ENCODE measurements at places on chromosomes 1 and 21. TPM values are rescaled to one million over a fixed set of nuclear protein-coding genes. Genes with fewer than 3 reads are reported as not detected.

DNA sequence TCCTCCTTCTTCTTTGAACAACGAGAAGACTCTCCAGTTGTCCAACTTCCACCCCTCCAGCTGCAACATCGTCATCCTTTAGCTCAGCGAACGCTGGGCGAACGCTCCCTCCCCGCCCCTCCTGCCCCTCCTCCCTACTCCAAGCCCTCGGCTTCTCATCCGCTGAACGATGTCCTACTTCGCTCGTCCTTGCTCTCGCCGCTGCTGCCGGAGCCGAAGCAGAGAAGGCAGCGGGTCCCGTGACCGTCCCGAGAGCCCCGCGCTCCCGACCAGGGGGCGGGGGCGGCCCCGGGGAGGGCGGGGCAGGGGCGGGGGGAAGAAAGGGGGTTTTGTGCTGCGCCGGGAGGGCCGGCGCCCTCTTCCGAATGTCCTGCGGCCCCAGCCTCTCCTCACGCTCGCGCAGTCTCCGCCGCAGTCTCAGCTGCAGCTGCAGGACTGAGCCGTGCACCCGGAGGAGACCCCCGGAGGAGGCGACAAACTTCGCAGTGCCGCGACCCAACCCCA, at the start of gene BCAN:
Gene BCAN (plus strand): TSS at position 357 of the 504 bp plus-strand sequence. CDS start 3,938 bp downstream, outside the sequence.
- peak; percentile 55 for DNase-seq

DNA sequence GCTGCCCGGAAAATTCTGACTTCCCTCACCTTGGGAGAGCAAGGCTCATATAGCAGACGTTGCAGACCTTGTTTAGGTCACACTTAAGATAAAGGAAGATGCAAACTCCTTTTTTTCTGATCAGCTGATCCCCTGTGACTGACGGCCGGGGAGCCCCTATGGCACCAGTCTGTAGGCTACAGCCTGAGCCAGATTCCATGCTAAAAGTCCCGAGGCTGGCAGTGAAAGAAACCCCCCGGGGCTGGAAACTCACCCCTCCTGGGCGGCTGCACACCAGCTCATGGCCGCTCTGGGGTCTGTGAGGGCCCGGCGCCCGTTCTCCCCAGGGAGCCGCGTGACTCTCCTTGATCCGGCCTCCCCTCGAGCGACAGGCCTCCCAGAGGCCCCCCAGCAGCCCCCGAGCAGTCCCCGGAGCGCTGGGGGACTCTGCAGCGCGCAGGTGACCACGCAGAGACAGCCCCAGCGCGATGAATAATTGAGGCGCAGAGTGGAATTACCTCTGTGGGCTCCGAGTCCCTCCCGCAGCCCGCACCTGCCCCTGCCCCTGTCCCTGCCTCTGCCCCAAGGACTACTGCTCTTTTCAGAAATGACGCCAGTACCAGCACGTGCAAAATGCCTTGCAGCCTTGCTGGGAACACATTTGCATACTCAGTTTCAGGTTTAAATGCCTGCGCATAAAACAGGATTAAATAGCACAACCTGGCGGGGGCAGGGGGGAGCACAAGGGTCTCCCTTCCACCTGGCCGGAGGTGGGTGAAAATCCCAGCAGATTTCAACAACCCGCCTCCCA, 62.6 kb upstream of the CLDN14 start:
- DNase-seq: peak; percentile 28

DNA sequence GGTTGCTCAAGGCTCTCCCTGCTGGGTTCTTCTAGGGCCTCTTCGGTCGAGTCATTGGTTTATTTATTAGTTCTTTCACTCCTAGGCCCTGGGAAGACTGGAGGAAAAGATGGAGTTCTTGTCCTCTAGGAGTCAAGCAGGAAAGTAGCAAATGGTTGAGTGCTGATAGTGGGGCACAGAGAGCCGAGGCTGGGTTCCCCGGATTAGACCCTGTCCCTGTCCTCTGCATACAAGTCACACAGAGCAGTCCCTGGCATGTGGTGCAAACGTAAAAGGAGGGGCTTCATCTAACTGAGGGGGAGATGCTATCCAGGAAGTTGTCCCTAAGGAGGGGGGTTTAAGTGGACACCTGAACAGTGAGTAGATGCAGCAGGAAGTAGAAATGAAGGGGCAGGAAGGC, 19.2 kb upstream of the KCNE2 start:
- DNase-seq: no peak

The AGO1 gene
- 38.8 TPM for total RNA-seq

DNA sequence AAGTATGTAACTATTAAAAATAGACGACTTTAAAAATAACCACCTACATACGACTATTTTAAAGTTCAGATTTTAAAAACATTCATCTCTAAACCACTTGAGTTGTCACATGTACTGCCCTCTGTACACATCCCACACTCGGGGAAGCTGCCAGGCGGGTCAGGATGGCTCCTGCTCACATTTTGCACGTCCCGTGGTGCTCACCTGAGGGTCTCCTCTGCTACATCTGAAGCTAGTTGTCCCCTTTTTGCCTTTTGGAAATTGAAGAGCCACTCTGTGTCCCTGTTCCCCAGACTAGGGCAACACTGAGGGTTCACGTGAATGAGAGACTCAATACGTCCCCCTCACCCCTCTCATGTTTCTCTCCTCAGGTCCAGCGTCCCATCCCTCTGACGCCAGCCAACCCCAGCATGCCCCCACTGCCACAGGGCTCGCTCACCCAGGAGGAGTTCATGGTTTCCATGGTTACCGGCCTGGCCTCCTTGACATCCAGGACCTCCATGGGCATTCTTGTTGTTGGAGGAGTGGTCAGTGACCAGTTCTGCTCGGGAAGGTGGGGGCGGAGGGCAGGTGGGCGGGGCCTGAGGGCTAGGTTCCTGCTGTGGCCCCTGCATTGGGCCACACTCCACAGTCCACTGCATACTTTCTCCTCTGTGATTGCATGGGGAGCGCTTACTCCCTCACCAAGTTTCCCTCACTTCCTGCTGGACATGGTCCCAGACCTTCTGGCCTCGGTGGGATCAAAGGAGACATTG, 13.0 kb upstream of the MIIP start:
- no peak for DNase-seq

DNA sequence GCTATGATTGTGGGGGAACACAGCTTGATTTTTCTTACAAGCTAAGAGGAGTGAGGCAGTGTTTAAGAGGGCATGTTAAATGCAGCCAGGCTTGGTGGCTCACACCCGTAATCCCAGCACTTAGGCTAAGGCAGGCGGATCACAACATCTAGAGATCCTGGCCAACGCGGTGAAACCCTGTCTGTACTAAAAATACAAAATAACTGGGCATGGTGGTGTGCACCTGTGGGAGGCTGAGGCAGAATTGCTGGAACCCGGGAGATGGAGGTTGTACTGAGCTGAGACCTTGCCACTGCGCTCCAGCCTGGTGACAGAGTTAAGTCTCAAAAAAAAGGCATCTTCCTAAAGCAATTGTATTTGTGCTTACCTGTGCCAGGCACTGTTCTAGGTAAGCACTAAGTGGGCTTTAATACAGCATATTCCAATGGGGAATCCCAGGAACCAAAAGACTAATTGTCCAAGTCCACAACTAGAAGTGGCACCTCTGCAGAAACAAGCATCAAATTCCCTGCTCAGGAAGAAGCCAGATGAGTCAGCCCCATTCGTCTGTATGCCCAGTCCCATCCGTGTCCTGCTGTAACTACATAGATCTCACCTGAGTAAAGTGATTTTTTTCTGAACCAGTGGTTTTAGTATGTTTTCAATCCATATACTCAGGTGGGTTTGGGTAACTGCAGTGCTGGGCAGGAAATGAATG, 4.6 kb downstream of the RCC1 start:
- peak; percentile 31 for DNase-seq

The CA6 gene
- total RNA-seq: not detected

DNA sequence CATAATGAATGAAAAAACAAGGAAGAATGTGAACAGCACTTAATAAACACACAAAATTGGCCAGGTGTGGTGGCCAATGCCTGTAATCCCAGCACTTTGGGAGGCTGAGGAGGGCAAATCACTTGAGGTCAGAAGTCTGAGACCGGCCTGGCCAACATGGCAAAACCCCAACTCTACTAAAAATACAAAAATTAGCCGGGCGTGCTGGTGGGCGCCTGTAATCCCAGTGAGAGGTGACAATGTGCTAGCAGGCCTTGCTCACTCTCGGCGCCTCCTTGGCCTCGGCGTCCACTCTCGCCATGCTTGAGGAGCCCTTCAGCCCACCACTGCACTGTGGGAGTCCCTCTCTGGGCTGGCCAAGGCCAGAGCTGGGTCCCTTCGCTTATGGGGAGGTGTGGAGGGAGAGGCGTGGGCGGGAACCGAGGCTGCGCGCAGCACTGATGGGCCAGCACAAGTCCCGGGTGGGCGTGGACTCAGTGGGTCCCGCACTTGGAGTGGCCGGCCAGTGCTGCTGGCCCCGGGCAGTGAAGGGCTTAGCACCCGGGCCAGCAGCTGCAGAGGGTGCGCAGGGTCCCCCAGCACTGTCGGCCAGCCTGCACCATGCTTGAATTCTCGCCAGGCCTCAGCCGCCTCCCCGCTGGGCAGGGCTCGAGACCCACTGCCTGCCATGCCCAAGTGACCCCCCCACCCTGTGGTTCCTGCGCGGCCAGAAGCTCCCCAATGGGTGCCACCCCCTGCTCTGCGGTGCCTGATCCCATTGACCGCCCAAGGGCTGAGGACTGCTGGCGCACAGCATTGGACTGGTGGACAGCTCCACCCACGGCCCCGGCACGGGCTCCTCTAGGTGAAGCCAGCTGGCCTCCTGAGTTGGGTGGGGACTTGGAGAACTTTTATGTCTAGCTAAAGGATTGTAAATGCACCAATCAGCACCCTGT, 30.6 kb upstream of the ATG4C start:
- DNase-seq: no peak

The LAPTM5 gene
- total RNA-seq: 1,384 TPM

The AIM2 gene
- total RNA-seq: 68.4 TPM

- peak; percentile 44 for DNase-seq
These were observed 10.7 kb downstream of the AMPD2 start for GRCh38 chr1:109630081-109630897.

The SPRR2F gene
- total RNA-seq: not detected

DNA sequence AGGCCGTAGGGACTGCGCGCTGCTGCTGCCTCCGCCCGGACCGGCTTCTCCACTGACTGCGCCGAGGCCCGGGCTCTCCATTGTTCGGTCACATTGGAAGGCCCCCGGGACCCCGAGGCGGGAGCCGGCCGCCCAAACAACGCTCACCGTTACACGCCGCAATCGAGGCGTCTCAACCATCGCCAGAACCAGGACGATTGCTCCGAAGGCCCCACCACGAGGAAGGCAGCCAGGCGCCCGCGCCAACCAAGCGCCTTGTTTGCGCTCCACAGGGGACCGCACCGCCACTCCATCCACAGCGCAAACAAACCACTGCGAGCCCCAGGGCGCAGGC, 595 bp downstream of the GLUL start:
- no peak for DNase-seq

- DNase-seq: no peak
These were observed 1.8 kb downstream of the TNFRSF1B start for GRCh38 chr1:12168451-12169160.

DNA sequence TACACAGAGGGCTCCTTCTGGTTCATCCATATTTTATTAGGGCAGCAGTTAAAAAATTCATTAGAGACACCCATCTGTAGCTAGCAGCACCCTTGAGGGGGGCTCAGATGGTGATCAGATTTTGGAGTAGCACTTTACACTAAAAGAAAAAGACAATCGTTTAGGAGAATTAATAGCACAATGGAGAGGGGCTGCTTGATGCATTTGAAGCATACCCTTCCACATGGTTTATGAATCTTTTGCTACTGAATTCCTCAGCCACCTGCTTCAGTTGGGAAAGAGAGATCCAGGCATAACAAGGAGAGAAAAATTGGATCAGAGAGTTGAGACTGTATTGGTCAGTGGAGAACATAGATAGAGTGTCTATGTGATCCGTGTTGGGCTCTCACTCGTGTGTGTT, 54.4 kb downstream of the DISC1 start:
- no peak for DNase-seq

DNA sequence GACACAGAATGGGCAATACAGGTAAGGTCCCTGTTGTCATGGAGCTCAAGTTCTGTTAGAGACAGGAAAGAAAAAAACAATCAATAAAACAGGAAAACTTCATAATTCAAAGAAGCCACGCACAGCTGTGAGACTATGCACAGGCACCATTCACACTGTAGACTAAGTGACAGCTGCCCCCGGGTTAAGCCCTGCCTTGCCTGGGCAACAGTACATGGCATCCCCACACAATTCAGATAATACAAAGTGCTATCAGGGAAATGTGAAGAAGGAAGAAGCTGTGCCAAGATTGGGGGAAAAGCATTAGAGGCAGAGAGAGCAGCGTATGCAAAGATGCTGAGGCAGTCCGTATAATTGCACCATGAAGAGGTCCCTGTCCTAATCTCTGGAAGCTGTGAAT, 9.0 kb upstream of the KCNE2 start:
- DNase-seq: no peak

The SUSD4 gene
- total RNA-seq: not detected

The B3GALT5 gene
- not detected for total RNA-seq

The PLXNA2 gene
- 2.2 TPM for total RNA-seq

- no peak for DNase-seq
These were observed 79.9 kb downstream of the LACTBL1 start for GRCh38 chr1:22892789-22893188.

The S100A2 gene
- total RNA-seq: not detected

- no peak for DNase-seq
These were observed 52.5 kb upstream of the HSPA13 start for GRCh38 chr21:14435423-14435822.

The S100A7A gene
- not detected for total RNA-seq

The IGSF21 gene
- total RNA-seq: not detected

DNA sequence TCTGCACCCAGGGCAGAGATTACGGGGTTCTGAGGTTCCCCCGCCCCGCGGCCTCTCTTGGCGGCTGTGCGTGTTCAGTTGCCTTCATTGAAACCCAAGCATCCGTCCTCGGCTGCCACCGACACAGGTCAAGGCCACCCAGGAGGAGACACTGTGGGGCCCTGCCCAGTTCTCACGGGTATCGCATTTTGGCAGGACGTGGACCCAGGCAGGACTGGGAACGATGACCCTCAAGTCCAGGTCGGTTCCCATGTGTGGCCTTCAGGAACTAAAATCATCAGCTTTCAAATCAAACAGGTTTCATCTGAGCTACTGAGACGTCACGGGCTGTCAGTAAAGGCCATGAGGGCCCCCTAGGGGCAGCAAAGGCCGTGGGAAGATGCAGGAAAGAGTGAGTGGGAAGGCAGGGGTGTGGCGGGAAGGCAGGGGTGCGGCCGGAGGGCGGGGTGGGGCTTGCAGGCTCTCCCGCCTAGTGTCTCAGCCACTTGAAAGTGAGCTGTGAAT, 7.0 kb upstream of the C1orf174 start:
- no peak for DNase-seq

DNA sequence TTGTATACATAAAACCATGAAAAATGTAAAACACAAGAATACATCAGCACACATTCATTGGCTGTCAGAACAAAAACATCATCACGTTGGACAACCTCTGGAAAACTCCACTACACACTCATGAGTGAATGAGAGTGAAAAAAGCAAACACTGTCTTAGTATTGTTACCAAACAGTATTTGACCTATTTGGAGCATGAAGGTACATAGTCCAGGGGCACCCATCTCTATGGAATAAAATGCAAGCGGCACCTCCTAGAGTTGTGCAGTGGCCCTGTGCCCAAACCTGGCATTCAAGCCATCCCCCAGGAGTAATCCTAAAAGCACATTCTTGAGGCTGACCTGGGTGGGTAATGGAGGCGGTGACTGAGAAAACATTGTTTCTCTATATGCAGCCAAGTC, 67.0 kb upstream of the SOD1 start:
- DNase-seq: no peak

Data from B cell (primary cell).